ENCODE measurements at places on chromosomes 7 and 10.

DNA sequence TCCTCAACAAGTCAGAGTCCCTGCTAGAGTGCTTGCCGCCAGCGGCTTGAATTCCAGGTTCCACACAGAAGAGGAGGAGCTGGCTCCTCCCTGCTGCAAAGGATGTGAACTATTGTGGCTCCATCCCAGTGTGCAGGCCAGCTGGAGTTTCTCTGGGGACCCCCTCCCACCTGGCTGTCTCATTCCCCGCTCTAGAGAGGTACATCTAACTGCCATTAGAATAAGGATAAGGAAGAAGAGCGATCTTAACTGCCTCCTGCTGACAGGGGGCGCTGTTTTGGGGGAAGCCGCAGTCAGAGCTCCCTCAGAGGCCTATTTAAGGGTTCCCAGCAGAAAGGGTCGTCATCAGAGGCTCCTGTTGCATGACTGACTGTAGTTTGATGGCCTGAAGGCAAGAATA is 40.8 kb upstream of the HECW1 start:
- DNase-seq: no peak

- DNase-seq: no peak
Measured at GRCh38 chr10:14253079-14253478, 77.6 kb downstream of the FRMD4A start.

GRCh38 chr7:67738958-67739357 is 742.3 kb downstream of the TYW1 start:
- DNase-seq: no peak

DNA sequence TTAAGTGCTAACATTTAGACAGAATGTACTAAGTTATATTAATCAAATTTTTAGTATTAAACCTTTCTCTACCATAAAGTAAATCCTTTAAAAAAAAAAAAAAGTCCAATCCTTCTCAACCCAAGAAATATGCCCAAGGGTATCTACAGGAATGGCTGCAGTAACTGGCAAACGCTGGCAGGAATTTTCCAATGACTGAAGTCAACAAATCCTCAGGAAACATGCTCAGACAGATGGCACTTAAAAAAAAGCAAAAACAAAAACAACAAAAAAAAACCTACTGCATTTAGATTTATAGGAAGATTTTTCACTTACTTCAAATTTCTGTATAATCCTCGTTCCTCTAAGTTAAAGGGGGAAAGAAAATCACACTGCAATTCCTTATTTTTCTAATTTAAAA is 666 bp downstream of the SVIL start:
- no peak for DNase-seq

GRCh38 chr7:42084263-42084662 is 152.7 kb downstream of the GLI3 start:
- no peak for DNase-seq

DNA sequence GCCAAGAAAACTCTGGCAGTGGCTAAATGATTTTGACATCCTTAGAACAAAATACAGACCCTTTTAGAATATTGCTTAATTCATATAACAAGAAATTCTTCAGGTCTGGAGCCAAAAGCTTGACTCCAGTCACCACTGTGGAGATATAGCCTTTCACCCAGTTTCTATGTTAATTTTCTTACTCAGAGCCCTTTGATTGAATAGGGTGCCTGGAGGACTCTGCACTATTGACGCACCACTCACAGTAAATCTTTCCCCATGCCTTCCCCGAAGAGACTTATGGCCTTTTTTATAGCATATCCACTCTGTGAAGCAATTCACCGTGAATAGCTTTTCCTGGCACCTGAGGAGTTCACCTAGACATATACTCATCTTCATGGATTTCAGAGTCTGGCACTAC is 613.8 kb downstream of the ZWINT start:
- DNase-seq: no peak

- no peak for DNase-seq
Measured at GRCh38 chr10:128103229-128103714, 23.0 kb downstream of the MKI67 start.

GRCh38 chr10:61974601-61975390 is 73.3 kb downstream of the ARID5B start:
- DNase-seq: peak; percentile 74
